ENCODE measurements at places on chromosomes 2 and 18.

- no peak for DNase-seq
These were observed 10.4 kb upstream of the COL3A1 start for GRCh38 chr2:188963741-188964140.

DNA sequence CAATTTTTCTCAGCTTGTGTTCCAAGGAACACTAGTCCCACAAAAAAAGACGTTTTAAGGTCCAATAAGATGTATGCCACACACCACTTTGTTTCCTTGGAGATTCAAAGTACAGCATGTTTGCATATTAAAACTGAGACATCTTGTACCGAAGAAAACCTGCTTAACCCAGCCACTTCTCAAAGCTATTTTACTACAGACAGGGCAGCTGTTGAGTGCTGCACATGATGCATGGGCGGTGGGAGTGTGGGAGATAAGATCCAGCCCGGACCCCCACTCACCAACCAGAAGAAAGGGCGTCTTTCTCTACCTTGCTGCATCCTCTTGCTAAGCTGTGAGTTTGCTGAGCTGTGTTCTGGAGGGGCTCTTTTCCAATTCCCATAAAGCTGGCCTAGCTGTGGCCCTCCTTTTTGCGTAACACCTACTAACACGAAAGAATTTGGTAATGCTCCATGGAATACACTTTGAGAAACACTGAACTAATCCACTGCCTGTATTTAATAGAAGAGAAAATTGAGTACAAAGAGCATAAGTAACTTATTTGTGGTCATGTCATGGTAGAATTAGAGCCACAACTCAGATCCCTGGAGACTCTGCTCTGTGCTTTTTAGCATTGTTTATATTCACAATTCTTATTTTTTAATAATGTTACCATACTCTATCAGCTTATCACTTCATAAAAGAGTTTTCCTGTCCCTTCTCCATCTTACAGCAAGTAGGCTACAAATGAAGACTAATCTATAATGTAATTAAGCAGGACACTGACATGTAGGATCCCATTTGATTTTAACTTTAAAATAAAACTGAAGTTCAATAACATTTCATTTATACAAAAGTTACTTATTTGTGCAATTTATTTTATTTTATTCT is 90.0 kb downstream of the PLEKHM3 start:
- DNase-seq: no peak

GRCh38 chr2:31083234-31083993 is 54.8 kb downstream of the GALNT14 start:
- DNase-seq: no peak

DNA sequence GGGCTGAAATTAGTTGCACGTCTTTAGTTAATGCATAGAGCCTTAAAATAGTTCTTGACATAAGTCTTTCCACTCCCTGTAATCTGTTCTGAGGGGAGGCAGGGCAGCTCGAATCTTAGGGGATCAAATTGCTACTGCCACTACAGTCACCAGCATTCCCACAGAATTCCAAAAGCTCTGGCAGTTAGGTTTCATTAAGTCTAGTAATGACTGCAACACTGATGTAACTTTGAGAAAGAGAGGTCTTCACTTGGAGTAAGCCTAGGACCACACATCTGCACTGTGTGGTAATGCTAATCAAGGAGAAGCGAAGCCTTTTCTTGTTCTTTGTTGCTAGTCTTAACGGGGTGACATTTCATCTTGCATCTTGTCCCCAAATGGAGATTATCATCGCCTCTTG is 19.3 kb upstream of the NCK2 start:
- no peak for DNase-seq

GRCh38 chr2:174322746-174323145 is 12.0 kb upstream of the SP9 start:
- DNase-seq: no peak

GRCh38 chr2:192558637-192559036 is 363.9 kb upstream of the TMEFF2 start:
- DNase-seq: no peak

- peak; percentile 53 for DNase-seq
These were observed 3.8 kb upstream of the ATP8B1 start for GRCh38 chr18:57806978-57807285.

- no peak for DNase-seq
These were observed 289.1 kb downstream of the ZNF516 start for GRCh38 chr18:76205906-76206305.

GRCh38 chr2:200127848-200128247 is 172.5 kb downstream of the MAIP1 start:
- DNase-seq: no peak

GRCh38 chr2:57886161-57886786 is 160.3 kb upstream of the VRK2 start:
- no peak for DNase-seq

DNA sequence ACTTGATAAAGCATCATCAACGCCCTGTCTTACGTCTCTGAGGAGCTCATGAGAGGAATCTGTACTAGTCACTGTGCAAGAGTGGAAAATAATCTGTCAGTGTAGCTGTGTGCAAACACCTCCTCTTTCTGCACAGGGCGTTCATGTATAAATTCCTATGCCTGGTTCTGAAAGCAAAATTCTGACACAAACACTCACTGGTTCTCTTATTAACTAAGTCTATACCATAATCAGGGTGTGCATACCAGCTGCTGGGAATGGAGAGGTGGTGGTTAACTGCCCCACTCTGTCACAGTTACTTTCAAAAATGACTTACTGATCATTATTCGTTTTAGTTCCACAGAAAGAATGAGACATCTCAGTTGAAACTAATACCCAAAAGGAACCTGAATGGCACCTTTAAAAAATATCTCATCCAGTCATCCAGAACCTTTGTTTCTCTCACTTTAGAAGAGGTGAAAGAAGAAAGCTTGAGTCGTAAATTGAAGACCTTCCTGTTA is 35.7 kb downstream of the STK39 start:
- DNase-seq: no peak

- no peak for DNase-seq
These were observed 31.5 kb upstream of the PGAP1 start for GRCh38 chr2:196957881-196958525.

DNA sequence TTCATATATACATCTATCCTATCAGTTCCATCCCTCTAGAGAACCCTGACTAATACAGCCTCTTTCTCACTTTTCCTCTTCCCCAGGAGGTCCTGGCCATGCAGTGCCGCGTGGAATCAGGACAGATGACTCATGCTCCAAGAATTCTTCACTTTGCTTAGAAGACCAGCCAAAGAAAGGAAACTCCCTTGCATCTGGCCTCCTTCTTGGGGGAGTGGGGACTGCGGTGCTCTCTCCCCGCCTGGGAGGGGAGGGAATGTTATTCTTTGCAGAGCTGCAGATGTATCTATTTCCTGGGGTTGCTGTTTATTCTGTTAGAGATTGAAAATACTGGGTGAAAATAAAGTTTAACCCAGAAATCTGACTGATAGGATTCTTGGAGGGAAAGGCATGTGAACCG is 111.5 kb upstream of the SH3BP4 start:
- peak; percentile 88 for DNase-seq

GRCh38 chr2:65417509-65418085 is 14.8 kb downstream of the SPRED2 start:
- no peak for DNase-seq

DNA sequence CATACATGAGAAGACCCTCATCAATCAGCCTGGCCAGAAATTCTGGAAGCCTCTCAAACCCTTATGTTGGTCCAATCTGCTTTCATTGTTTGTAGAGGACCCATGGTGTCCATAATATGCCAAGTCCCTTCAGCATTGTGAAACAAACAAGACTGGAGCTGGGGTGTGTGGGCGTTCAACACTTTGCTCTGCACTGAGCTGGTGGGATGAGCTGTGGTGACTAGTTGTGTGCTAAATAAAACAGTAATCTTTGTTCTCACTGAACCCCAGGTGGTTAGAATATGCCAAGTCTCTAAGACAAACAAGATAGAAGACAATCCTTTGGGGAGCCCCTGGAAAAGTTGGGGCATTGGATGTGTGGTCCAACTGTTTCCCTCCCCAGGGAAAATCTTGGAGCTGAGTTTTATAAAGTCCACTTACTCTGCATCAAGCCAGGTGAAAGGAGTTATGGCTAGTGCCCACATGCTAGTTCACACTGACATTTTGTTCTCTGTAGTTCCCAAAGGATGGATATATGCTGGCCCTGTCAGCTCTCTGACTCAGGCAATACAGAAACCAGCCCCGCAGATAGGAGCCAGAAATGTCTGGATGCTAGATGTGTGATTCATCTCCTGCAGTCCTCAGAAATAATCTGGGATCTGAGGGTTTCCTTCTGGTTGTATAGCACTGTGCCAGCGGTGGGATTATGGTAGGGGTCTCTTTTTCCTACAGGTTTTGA is 260.2 kb downstream of the TMX3 start:
- no peak for DNase-seq

GRCh38 chr18:45874491-45875184 is 49.2 kb downstream of the SIGLEC15 start:
- DNase-seq: no peak

- no peak for DNase-seq
These were observed 166.4 kb downstream of the GALNT1 start for GRCh38 chr18:35747894-35748472.
